ENCODE measurements at places on chromosomes 6 and 20. TPM values are rescaled to one million over a fixed set of nuclear protein-coding genes. Genes with fewer than 3 reads are reported as not detected.

DNA sequence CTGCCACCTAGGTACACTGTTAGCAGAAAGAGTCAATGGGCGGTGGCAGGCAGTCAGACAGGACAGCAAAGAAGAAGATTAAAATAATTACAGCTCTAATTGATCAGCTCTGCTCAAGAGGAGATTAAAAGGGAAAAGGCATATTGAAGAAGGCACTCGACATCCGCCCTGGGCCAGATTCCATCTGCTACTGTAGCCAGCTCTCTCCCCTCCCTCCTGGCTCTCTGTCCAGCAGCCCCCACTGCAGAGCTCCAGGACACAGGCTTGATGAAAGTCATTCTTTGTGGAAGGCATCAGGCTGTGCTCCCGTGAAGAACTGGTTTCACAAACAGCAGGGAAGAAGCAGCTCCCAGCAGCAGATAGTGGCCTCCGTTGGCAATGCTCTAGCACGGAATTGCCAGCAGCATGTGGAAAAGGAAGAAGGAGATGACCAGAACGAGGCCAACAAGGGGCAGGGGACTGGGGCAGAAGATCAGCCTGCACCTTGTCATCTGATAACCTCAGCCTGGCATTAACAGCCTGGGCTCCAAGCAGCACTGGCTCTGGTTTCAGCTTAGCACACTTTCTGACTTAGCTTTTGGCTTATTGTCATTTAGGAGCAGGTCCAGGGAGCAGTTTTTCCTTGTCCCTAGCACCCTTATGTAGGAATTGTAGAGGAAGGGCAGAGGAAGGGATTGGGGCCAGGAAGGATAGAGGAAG, 465.9 kb downstream of the KIF16B start:
- no peak for DNase-seq

DNA sequence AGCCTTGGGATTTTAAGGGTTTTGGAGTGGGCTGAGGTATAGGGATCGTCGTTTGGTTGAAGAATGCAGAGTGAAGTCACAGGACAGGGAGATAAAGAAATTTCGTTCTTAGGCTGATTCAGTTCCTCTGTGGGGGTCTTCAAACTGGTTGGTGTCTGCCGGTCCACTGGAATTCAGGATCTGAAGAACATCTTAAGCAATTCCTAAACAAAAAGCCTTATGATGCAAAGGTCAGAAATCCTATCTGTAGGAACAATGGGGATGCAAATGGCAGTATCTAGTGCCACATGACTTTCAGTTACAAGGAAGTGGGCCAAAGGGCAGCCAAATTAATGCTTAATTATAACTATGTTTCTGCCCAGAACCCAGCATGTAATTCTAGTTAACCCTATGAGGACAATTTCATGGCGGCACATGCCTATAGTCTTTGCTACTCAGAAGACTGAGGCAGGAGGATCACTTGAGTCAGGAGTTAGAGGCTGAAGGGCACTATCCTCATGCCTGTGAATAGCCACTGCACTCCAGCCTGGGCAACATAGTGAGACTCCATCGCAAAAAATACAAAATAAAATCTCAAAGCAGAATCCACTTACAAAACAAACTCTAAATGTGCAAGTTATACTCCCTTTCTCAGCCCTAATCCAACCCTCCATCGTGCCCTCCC, 4.6 kb upstream of the SLC2A10 start:
- DNase-seq = no peak

GRCh38 chr6:66307490-66307889, 600.5 kb upstream of the EYS start:
- no peak for DNase-seq

- DNase-seq = no peak
Measured at GRCh38 chr6:103027271-103027931, 1633.9 kb downstream of the GRIK2 start.

DNA sequence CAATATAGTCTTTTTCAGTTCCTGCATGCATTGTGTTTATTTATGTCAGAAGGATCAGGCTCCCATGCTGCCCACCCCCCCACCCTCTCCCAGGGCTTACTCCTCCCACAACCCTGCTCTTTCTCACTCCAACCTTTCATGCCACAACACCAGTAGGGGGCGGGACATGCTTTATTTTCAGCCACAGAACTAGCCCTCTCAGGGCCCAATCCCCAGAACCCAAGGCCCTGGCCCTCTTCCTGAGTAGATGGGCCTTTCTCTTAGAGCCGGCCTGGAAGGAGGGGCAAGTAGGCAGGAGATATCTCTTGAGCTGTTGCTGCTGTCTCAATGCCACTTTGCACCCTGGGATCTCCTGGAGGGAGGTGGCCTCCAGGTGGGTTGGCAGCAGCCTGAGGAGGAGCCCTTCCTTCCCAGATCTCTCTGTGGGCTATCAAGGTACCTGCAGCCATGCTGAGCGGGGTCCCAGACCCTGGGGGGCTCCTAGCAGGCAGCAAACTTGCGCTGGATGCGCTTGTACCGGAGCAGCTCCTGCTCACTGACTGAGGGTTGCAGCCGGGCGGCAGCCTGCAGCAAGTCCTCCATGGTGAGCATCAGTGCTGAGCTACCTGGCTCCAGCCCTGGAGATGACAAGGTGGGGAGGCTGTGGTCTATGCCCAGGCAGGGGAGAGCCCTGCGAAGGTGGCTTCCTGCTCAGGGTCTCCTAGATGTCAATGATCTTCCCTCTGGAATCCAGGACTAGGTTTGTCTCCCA, 3.5 kb downstream of the GNMT start:
- DNase-seq = no peak

GRCh38 chr6:129954749-129955431, 63.5 kb upstream of the L3MBTL3 start:
- no peak for DNase-seq

GRCh38 chr20:8144282-8145245, 12.5 kb downstream of the PLCB1 start:
- no peak for DNase-seq

DNA sequence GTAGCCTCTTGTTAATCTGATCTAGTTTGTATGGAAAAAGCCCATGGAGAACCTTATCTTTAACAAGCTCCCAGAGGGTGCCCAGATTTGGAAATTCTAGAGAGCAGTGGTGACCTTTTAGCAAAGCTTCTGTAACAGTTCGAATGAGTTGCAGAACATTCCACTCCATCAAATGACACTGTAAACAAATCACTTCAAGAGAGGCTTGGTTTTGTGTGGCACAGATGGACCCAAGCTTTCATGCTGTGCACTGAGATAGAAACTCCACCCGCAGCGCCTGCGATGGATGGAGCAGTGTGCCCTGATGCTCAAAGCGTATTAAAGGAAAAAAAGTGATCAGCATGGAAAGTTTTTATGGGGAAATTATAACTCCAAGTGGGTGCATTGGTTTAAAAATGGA, 55.1 kb upstream of the ISM1 start:
- no peak for DNase-seq

DNA sequence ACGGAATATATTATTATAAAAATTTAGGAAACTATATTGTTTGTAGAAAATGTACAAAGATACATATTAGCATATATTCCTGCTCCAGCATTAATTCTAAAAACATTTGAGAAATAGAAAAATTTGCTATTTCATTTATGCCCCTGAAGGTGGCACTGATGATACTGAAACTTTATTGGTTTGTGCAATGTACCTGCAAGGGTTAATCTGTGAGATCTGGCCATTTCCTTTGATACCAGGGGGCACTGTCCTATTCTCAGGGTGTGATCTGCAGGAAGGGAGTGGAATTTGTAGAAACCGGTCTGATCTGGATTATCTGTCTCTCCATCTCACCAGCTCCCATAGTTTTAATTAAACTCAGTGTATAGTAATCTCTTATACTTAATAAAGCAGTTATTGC, 625.1 kb upstream of the IMPG1 start:
- DNase-seq = no peak

- DNase-seq = no peak
Measured at GRCh38 chr20:38825901-38826625, 20.6 kb downstream of the PPP1R16B start.

- DNase-seq = no peak
Measured at GRCh38 chr20:4161401-4162251, 146.3 kb upstream of the RNF24 start.

DNA sequence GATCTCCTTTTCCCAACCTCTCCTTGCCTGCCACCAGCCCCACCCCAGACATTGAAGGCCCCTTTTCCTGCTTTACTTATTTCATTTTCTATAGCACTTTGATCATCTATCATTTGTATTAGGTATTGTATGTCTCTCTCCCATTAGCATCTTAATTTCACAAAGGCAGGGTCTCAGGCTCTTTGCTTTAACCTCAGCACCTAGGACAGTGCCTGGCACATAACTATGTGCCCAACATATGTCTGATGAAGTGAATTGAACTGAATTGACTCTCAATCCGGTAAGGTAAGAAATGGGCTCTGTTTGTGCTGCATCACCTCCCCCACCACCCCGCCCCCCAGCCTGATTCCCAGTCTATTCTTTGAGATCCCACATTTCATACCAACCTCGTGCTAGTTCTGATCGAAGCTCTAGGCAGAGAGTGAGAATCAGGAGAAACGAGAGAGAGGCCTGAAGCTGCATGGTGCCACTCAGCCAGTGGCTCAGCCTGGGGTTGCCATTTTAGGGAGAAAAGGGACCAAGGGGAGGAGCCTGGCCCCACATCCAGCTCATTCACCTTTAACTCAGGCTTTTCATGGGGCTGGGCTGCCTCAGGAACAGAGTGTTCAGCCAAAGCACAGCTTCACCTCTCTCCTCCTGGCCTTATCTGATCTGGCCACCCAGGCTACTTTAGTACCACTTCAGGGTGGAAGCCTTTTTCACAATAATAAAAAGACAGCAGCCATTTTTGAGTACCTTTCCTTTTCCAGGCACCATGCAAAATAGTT, at the start of gene SPINT3:
TSS of gene SPINT3 (minus strand) at position 476 of the 767 bp plus-strand sequence. CDS start at position 462, 14 bp downstream.
- no peak for DNase-seq

GRCh38 chr20:10113746-10114145, 79.0 kb downstream of the ANKEF1 start:
- no peak for DNase-seq

- DNase-seq = no peak
Measured at GRCh38 chr6:56363796-56364430, 116.5 kb upstream of the COL21A1 start.

DNA sequence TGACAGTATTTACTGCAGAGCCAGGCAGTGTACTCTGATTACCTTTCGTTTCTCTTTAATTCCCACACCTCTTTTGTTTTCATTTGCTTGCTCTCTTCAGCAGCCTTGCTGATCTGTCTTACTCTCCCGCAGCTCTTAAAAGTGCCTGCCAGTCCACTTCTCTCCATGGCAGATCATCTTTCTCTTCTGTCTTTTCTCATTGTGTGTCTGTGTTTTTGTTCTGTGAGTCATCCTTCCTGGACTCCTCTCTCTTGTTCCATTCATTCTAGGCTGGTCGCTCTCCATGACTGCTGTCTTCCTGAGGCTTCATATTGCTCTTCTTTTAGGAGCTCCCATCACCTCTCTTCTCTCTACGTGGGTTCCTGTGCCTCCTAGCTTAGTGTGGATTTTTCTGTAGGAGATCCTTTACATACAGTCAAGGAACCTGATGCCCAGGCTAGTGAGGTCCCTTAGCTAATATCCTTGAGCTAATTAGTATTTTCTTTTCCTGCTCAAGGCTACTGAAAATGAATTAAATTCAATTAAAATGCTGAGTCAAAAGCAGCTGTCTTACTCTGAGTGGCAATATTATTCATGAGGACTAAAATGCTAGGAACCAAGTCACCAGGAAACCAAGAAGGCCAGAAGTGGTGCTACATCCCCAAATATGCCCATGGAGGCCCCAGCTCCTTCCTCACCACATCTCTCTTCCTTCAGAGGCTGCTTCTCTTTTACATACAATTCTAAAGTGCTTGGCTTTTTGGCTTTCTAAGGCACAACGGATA, 86.1 kb downstream of the SLX4IP start:
- no peak for DNase-seq

GRCh38 chr6:96659084-96659845, 96.3 kb downstream of the FHL5 start:
- no peak for DNase-seq

DNA sequence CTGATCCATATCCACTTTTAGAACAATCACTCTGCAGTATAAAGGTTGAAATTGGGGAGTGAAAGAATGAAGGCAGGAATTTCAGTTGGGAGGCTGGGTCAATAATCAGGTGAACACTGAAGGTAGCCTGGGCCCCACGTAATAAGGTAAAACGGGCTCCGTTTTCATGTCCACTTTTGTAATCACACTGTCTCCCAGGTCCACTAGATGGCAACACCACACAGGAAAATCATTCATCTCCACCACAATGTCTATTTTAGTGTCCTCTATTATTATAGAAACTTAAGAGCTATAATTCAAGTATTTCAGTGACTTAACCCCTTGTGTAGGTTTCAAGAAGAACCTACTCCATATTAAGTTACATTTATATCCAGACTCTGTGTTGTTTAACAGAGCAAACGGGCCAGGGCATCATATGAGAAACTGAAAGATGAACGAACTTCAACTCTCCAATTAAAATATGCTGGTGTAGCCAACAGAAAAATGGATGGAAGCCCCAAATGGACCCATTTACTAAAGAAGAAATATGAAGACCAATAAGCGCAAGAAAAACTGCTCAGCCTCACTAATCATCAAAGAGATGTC, 45.9 kb upstream of the MC3R start:
- DNase-seq = no peak

DNA sequence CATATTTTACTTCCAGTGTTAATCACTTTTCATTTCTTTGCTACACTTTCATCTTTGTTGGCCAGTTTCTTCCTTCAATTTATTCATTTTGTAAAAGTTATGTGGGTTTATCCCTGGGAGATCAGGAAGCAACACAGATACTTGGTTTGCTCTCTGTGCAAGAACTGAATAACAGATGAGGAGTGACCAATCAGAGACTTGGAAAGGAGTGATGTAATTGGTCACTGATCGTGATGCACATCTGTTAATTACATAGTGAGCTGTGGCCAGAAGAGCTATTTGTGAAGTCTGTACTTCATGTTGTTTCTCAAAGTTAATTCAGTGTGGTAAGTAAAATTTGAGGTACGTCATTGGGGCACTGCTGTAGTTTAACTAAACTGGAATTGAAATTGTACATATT, 21.3 kb downstream of the ANKRD6 start:
- DNase-seq = no peak

- DNase-seq = no peak
Measured at GRCh38 chr6:33670971-33671743, 40.3 kb downstream of the UQCC2 start.

- no peak for DNase-seq
Measured at GRCh38 chr6:139841794-139842215, 467.4 kb upstream of the CITED2 start.

GRCh38 chr6:130296854-130297253, 69.0 kb upstream of the TMEM200A start:
- DNase-seq = no peak

NTSR1 gene
- 0.12 TPM for total RNA-seq

RAB5IF gene
- total RNA-seq = 134 TPM

DNAH8 gene
- total RNA-seq = not detected

SEL1L2 gene
- total RNA-seq = not detected

SAMHD1 gene
- total RNA-seq = 27.9 TPM

APOM gene
- 182 TPM for total RNA-seq

IRF4 gene
- total RNA-seq = 2.9 TPM
